ACHN (cell line): ENCODE measurements at places on chromosomes 5 and 9.

GRCh38 chr9:114643001-114643400 lies 14.6 kb downstream of the TEX53 start:
- no peak for DNase-seq

GRCh38 chr9:12182806-12183205 lies 510.4 kb upstream of the TYRP1 start:
- no peak for DNase-seq

DNA sequence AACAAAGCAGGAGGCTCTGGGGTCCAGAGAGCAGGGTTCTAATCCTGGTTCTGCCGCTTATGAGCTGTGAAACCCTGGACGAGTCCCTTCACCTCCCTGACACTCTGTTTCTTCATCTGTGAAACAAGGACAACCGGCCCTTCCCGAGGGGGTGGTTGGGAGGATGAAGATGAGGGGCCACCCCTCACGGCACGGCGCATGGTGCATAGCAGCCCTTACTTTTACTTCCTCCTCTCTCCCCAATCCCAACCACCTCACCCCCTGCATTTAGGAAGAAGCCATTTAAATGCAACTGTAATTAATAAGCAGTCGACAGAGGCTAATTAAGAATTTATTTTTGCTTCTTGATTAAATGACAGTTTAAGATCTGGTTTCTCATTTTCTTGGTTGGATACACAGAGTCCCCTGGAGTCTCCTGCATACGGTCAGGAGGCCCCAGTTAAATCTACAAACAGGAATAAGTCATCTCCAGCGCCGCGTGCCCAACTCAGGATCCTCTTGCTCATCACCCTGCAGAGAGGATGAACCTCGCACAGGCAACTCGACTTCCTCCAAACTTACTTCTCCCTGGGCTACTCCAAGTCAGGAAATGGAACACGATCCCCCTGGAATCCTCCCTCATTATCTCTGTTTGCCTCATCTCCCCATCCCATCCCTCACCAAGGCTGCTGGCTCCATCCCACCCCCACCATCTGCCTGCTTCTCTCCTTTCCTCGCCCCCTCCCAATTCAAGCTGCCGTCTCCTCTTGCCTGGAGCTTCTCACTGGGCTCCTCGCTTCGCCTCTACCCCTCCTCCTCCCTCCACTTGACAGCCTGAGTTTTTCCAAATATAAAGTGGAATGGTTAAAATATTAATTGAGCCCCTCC lies 95.9 kb downstream of the HRH2 start:
- DNase-seq: no peak

DNA sequence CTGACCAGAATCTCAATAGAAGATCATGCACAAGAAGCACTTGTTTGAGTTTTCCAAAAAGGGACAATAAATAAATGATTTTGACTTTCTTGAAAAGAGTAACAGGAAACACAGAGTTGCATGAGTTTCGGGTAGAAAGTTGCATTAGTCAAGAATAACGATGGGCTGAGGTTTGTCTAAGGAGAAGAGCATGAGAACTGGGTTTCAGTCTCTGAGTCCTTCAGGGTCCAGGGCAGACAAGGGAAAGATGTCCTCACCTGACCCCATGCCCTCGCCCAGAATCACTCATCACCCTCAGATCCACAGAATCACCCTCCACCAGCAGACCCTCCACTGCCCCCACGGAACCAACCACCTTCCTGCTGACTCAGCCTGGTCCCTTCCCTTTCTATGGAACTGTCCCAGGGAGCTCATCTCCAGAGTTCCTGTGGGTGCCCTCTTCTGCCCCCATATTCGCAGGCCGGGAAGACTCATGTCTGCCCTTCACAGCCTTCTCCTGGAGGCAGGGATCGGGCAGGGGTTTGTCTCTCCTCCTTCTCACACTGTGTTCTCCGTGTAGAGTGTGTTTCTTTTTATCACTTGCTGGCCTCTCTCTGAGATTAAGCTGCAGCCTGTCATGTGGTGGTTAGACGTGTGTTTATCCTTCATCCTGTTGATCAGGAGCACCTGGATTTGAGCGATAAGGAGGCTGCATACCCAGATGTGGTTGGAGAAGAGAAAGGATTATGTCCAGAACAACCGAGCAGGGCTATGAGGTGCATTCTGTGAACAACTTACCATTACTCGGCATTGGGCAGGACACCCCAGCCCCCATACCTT lies 442.6 kb downstream of the MAT2B start:
- DNase-seq: no peak

DNA sequence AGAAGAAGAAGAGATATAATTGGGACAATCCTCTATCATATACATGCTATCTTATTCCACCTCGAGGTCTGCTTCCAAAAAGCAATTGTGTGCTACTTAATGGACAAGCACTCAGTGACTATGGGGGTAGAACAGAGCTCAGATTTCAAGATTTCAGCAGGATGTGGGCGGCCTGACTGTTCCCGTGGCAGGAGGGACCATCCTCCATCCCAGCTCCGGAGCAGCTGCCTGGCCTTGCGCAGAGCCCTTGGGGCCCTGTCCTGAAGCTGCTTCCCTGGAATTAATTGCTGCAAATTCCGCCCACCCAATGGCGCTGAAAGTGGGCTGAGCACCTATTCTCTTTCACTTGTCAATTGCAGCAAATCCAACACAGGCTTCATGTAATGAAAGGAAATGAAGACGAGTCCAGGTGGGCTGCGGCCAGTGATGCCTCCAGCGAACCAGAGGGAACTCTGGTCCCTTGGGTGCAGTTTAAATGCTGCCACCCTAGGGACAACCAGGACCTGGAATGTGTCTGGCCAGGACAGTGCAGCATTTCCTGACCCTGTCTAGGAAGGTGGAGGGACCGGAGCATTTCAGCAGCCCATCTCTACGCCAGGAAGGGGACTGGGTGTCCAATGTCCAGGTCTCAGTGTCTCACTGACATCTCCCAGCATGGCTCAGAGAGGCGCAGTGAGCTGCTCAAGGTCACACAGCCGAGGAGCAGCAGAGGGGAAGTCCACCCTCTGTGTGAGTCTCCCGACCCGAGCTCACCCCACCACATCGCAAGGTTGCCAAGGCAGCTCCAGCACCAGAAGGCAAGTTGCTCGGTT lies 50.5 kb upstream of the FCN1 start:
- DNase-seq: no peak

DNA sequence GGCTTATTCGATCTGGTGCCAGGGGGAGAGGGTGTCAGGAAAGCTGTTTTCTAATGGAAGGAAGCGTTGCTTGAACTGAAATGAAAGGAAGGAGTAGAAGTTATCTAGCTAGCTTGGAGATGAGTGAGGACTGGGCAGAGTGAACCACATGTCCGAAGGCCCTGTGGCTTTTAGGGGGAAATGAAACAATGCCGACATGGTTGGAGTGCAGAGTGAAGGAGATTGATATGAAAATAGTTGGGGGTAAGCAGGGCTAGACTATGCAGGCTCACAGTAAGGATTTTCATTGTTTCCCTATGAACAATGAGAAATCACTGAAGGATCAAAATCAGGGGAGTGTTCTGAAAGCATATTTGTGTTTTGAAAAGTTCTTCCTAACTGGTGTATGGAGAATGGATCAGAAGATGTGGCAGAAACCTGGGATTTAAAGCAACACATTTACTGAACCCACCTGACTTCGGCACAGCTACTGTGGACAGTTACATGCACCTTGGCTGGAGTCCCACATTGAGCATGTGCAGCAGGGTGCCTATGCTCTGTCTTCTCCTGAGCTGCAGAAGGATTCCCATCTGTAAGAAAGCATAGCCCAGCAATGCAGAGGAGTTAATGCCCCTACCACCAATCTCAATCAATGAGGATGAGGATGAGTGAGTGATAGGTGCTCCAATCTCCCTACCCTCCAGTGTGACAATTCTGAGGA lies 144.4 kb upstream of the TBCA start:
- no peak for DNase-seq

GRCh38 chr9:18923167-18923566 lies 109.8 kb downstream of the SAXO1 start:
- no peak for DNase-seq
